ENCODE measurements at places on chromosomes 13 and 19.
A peak's percentile ranks its signal among the peaks of the same experiment; 100 is the strongest.

- DNase-seq: no peak
These were observed 5.5 kb downstream of the ZBTB7A start for GRCh38 chr19:4061178-4061682.

GRCh38 chr13:25874064-25874737, 177.6 kb downstream of the SHISA2 start:
- no peak for DNase-seq

DNA sequence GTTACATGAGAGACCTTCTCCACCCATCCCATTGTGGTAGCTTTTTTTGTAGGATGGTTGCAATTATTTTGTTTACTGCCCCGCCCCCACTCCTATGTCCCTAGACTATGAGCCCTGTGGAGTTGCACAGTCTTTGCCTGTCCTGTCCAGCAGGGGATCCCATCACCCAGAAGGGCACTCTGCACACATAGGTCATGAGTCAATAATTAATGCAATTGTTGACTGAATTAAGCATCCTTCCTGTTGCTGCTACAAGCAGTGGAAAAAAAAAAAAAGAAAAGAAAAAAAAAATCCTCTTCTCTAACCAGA, 14.2 kb downstream of the C19orf81 start:
- no peak for DNase-seq

- DNase-seq: no peak
These were observed 48.8 kb upstream of the RAP2A start for GRCh38 chr13:97385146-97385545.

- DNase-seq: no peak
These were observed 249.8 kb downstream of the NBEA start for GRCh38 chr13:35191883-35192282.

DNA sequence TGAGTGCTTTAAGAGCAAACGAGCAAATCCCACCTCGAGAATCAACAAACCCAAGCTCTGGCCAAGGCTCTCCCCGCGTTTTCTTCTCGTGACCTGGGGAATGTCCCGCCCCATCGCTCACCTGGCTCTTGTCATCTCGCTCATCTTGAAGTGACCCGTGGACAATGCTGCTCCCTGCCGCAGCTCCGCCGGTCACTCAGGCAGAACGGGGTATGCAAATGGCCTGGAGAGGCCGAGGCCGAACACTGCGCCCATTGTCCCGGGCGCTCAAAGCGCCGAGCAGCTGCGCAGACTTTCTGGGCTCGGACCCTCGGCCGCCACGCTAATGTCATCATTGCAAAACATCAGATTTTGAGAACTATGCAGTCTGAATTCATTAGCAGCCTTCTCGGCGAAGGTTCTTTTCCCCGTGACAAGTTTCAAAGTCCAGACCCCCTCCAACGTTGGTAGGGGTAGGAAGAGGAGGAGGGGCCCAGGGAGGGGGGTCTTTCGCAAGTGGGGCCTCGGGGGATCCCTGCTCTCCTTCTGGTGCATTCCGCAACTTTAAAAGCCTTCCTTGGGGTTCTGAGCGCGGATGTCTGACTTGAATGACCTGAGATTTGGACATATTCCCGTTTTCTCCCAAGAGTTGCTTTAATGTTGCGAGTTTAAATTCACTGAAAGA, 39.7 kb downstream of the SOX1 start:
- no peak for DNase-seq

DNA sequence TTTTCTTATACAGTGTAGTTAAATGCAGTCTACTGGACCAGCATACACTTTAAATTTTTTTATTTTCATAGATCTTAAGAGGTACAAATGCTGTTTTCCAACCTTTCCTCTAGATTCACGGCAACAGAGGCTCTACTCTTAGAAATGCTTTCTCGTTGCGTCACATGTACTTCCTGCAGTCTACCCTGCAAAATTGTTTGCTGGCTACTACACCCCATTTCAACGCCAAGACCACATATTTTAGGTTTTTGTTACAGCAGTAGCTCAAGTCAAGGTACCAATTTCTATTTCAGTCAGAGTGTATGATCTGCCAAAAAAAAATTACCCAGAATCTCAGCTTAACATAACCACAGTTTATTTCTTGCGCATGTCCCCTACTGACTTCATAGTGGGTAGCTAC, 94.1 kb downstream of the TNFSF13B start:
- no peak for DNase-seq

DNA sequence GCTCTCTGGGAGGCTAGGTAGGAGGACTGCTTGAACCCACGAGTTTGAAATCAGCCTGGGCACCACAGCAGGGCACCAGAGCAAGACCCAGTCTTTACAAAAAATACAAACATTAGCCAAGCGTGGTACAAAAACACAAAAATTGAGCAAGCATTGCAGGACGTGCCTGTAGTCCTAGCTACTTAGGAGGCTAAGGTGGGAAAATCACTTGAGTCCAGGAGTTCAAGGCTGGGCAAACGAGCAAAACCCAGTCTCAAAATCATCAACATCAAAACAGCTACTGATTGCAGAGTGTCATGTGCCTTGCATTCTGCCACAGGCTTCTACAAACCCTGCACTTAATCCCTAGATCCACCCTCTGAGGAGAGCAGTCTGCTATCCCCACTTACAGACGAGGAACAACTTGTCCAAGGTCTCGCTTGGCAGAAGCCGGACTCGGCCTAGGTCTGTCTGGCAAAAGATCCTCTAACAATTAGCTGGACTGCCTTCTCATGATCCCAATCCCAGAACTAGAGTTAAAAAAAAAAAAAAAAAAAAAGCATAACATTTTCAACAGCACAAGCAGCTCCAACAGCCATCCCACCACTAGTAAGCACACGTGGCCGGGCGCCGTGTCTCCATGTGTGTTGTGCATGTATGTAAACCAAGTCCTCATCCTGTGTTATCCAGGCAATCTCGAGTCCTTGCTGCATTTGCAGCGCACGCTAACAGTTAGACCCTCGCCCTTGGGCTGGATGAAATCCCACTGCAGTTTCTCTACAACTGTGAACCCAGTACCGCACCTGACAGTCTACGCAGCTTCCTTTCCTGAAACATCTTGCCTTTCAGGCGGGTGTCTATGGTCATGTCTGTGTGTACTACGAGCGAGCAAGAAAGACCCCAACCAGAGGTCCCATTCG, 2.0 kb downstream of the PPP6R1 start:
- DNase-seq: no peak

DNA sequence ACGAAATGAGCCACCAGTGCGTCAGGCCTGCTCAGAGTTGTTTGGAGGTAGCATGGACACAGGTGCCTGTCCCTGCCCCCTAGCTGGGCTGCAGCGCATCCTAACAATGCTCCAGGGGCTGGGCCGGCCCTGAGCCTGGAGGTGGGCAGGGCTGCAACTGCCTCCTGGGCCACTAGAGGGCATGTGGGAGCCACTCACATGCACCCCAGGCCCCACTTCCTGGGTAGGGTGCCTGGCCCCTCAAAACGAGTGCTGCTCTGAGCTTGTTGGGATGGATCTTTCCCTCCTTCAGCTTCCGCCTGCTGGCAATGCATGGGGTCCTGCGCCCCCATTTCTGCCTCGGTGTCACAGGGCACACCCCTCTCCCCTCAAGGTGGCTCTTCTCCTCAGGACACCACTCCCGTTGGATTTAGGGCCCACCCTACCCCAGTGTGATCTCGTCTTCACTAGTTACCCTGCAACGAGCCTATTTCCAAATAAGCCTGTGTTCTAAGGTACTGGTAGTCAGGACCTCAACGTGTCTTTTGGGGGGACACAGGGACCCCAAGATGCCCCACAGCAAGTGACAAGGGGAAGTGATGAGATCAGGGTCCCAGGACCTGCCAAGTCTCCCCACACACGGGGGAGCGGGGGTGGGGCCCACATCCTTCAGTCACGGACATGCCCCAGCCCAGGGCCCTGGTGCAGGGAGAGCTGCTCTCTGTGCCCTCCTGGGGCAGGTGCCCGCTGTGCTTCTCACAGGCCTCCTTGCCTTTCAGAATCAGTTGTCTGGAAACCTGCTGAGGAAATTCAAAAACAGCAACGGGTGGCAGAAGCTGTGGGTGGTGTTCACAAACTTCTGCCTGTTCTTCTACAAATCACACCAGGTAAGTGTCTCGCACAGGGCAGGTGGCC, 131.3 kb downstream of the STK24 start:
- DNase-seq: no peak

GRCh38 chr13:44759384-44760360, 183.5 kb upstream of the TSC22D1 start:
- DNase-seq: no peak

- no peak for DNase-seq
These were observed 21.6 kb downstream of the CAPS start for GRCh38 chr19:5935473-5936291.

DNA sequence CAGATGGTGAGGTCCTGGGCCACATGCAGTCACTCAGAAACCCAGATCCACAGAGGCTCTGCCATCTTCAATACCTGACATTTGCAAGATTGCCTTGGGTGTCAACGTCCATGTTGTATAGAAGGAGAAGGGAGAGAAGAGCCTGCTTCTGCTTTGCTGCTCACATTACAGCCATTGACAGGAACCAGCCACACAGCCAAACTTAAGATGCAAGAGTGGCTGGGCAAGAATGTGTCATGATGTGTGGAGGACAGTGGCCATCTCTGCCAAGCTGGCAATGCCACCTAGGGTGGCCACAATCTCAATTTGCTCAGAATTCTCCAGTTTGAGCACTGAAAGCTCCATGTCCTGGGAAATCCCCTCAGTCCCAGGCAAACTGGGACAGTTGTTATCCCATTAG, 25.9 kb upstream of the SERPINE3 start:
- DNase-seq: no peak

- DNase-seq: no peak
These were observed 2.3 kb downstream of the NCCRP1 start for GRCh38 chr19:39199025-39199424.

GRCh38 chr19:10408511-10409283, 5.4 kb upstream of the CDC37 start:
- DNase-seq: no peak

- no peak for DNase-seq
These were observed 32.5 kb downstream of the LCP1 start for GRCh38 chr13:46149272-46150133.

- DNase-seq: no peak
These were observed 2.5 kb downstream of the POLR1G start for GRCh38 chr19:45408830-45409556.

DNA sequence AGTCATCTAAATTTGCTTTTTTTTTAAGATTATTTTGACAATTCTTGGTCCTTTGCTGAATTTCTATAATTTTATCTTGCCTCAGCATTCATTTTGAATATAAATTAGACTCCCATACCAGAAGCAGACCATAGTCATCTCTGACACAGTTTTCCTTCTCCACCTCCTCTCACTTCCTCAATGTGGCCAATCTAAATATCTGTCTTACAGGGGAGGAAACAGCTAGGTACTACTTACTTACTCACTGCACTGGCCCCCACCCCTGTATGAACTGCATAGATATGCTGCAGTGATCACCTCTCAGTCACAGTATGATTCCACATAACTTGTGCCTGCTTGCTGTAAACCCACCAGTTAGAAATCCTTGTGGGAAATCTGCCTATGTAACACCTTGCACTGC, 665.6 kb downstream of the FGF9 start:
- DNase-seq: no peak

DNA sequence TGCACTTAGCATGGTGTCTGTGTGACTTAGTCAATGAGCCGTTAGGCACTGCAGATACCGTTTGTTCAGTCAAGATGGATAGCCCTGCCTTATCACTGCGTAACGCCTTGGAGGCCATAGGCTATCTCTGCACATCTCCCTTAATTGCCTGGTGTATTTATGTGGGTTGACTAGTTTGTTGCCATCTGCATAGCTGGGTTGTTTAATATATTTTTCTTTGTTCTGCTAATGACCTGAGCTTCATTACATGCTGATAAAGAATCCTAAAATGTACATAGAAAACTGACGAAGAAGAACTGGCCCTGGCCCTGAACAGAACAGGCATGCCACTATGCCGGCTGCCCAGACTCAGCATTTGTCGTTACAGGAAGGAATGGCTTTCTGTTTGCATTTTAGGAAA, 297.8 kb downstream of the SHISA2 start:
- DNase-seq: no peak

DNA sequence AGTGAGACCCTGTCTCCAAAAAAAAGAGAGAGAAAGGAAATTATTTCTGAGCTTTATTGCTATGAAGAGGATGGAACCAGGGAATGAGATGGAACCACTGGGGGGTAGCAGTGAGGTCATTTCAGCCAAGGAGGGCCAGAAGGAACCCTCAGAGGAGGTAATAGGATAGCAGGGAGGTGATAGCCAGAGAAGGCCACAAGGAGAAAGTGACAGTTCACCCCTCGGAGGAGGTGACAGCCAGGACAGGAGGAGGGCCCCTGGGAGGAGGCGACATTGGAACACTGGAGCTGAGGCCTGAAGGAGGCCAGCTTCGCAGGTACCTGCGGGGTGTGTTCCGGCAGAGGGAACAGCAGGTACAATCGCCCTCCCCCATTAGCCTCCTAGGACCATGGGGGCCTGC, 675 bp upstream of the PGPEP1 start:
- DNase-seq: no peak

DNA sequence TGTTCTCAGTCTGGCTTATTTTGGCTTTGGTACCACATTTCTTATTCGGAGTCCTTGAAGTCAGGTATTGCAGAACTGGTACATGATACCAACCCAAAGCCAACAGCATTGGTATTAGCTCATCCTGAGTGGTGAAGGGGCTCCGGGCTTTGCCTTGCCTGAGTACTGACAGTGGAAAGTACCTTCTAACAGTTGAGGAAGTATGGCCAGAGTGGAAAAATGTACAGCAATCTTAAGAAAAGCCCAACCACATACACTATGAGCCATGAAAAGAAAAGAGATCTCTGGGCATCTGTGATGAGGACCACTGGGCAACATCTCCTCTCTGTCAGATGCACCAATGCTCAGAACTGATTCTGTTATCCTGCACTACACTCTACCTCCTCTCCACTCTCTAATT, 8.3 kb downstream of the LCP1 start:
- no peak for DNase-seq

- no peak for DNase-seq
These were observed 18.4 kb upstream of the IPO5 start for GRCh38 chr13:97935071-97935470.

DNA sequence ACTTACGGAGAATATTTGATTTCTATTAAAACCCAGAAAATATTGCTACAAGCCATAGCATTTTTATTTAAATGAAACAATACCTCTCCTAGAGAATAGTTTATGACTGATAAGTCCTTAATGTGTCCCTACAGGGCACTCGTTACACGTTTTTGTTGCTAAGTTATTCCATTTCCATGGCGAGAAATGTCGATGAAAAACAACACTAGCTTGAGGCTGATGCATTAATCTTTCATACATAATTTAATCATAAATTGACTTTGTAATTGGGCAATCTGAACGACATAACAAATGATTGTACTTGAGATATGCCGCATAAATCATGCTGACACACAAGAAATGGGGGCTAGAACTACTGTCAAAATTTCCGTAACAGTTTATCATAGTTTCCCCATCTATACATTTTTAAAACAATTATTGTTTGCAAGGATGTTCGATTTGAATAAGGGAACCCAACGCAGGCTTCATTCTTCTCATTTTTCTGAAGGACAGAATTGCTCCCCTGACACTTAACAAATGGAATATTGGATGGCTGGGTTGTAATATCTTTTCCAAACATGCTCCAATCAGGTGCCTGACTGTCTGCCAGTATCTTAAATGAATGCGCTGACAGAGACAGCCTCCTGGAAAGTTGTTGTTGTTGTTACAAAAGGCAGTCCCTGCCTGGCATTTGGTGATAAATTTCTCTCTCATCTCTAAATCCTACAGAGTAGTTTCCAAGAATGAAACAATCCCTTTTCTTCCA, 61.9 kb downstream of the FLT1 start:
- DNase-seq: no peak

- peak; percentile 27 for DNase-seq
These were observed 142.5 kb upstream of the ZNF536 start for GRCh38 chr19:30229525-30230174.

GRCh38 chr13:111304603-111305289, 15.7 kb upstream of the TEX29 start:
- no peak for DNase-seq

Data from NCI-H2171 (cell line).